ENCODE measurements at places on chromosomes 12 and 14.
A peak's percentile ranks its signal among the peaks of the same experiment; 100 is the strongest.

DNA sequence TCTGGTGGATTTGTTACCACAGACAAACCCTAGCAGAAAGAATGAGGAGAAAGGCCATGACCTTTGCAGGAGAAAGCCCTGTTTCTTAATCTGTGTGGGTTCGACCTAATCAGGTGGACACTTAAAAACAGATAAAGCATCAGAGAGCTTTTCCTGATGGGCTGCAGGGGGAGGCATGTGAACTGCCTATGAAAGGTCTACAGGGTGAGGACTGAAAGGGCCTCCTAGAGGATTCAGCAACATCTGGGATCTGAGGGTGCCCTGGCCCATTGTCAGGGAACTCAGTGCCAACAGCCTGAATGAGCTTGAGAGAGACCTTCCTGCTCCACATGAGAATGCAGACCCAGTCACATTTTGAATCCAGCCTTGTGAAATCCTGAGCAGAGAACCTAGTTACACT lies 178.8 kb upstream of the DDHD1 start:
- no peak for DNase-seq

- DNase-seq = peak; percentile 60
Measured at GRCh38 chr12:117857632-117858612, 110.9 kb downstream of the KSR2 start.

- peak; percentile 37 for DNase-seq
Measured at GRCh38 chr14:49173765-49174373, 412.3 kb downstream of the RPS29 start.

GRCh38 chr14:93331728-93332396 lies 974 bp downstream of the BTBD7 start:
- no peak for DNase-seq

DNA sequence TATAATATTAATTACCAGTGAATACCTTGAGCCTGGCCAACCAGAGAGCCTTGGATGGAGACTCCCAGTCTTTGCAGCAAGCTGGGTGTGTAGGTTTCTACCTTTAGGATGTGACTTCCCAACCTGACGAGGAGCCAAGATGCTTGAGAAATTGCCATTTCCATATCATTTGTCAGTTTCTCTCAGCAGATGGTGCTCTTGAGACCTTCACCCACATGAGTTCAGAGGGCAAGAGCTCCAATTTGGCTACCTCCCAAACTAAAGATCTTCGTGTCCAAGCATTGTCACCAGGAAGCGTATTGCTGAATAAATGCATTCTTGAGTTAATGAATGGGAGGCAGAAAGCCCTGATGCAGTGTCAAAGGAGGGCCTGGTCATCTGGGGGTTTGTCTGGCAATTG lies 106.4 kb upstream of the TBX5 start:
- no peak for DNase-seq

Measured in stimulated activated CD4-positive, alpha-beta T cell treated with anti-CD3 and anti-CD28 coated beads, Interleukin-4, amount 100 ng/mL, for 48 hours (primary cell).